ENCODE measurements at places on chromosomes 12 and 14.
A peak's percentile ranks its signal among the peaks of the same experiment; 100 is the strongest.

DNA sequence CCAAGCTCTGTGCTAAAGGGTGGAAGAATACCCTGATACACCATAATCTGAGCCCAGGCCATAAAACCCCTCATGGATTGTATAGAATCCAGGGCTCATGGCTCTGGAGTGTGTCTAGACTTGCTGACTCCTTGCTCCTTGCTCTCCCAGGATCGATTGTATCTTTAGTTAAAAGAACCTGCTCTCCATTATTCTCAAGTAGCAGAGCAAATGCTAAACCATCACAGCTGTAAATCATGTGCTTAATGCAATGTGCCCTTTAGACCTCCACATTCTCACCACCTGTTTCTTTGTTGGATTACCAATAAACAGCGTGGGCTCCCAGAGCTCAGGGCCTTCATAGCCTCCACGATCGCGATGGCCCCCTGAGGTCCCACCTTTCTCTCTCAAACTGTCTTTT is 411.6 kb upstream of the FBXO33 start:
- no peak for DNase-seq

- DNase-seq: no peak
Observed at GRCh38 chr12:48824112-48824511, 5.8 kb downstream of the CACNB3 start.

DNA sequence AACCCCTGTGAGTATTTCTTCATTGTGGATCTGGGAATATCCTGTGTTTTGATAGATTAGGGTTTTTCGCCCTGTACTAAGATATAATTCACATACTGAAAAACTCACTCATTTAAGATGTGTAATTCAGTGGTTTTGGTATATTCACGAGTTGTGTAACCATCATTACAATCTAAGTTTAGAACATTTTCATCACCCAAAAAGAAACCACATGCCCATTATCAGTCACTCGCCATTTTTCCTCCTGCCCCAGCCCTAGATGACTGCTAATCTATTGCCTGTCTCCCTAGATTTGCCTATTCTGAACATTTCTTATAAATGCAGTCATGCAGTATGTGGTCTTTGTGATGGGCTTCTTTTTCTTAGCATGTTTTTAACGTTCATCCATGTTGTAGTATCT is 67.9 kb upstream of the ATF1 start:
- no peak for DNase-seq

- DNase-seq: peak; percentile 82
Observed at GRCh38 chr14:24135834-24136683, at the start of gene PSME1. PSME1 (plus strand) TSS chr14:24136194; CDS start chr14:24136263, 69 bp downstream.

- no peak for DNase-seq
Observed at GRCh38 chr12:63206909-63207308, 55.9 kb upstream of the AVPR1A start.

- no peak for DNase-seq
Observed at GRCh38 chr12:1928439-1929121, 10.1 kb upstream of the CACNA2D4 start.

Data from NCI-H1694 treated with DMSO at 0.1 percent for 48 hours (cell line).